ENCODE measurements at places on chromosomes 2 and 18.
A peak's percentile ranks its signal among the peaks of the same experiment; 100 is the strongest.

GRCh38 chr2:81195017-81195773 lies 890.6 kb upstream of the LRRTM1 start:
- no peak for DNase-seq

DNA sequence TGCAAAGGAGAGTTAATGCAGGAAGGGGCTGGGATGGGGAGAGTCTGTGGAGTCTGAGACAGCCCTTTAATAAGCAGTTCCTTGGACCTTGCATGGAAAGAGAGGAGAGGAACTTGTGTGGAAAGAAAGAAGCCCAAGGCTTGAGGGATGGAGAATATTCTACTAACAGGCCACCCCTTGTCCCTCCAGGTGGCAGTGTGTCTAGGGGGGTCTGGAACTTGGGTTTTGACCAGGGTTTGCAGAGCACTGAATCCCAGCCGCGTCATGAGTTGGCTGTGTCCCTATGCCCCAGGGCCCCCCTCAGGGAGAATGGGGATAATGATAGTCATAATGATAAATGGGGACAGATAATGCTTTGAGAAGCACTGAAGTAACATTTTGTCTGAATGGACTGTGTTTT lies 15.0 kb downstream of the TCF7L1 start:
- no peak for DNase-seq

DNA sequence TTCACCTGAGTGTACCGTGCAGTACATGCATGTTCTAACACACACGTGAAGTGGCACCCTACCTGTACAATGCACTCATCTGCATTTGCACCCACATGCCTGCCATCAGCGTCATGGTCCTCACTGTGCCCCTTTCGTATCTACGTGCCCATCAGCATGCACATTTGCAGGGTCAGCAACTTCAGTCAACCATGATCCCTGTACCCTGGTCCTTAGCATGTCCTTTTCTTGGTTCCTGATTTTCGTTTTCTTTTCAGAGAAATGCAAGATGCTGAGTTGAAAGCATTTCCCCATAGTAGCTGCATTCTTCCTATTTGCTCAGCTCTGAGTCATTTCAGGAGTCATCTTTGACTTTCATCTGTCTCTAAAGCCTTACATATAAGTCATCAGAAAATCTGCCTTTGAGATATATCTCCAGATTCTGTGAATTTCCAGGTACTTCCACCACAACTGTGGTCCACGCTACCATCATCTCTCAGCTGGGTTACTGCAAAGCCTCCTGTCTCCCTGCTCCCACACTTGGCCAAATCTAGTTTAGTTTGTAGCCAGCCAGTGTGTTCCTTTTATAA lies 14.7 kb upstream of the PUM2 start:
- DNase-seq = peak; percentile 37

DNA sequence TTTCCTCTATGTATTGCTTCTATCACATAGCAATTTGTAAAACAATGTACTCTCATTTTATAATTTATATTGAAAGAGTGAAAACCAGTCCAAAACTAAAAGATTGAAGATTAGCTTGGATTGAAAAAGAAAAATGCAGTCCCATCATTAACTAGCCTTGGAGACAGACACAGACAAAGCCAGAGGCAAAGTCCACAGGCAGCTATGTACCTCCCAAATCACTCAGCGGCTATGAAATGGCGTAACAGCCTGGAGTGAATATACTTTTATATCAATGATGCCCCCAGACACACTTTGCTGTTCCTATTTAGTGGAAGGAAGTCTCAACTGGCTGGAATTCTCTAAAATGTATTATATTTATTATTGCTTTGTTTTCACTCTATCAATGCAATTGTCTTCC lies 33.6 kb upstream of the DOK6 start:
- no peak for DNase-seq

DNA sequence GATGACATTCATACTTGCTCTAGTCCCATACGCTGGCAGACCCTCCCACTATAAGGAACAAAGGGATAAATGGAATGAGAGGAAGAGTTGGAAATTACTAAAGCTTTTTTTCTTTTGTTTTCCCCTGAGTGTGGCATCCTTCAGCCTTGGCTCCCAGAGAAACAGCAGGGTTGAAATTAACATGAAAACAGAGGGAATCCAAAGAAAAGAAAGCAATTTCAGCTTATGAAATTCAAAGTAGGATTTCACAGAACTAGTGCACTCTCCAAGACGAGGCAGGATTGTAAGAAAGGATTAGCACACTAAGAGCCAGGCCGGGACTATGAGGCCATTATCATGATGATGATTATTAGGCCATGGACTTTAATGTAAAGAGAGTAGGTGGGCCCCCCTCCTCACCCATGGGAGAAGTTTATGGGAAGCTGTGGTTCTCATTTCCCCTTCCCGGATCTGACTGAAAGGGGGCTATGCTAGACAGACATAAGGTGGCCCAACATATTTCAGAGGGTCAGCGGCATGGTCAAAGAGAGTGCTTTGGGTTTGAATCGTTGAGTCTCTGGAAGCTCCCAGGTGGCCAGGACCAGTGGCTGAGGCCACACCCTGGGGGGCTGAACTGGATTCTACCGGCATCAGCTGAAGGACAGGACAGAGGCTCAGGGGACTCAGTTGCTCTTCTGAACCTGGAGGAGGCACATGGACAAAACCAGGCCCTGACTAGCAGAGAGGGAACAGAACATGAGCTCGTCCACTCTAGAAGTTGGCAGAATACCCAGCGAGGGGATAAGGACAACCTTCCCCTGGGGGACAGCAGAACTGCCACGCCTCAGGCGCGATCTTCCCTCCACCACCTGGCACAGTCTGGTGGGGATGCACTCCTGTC lies 100.1 kb upstream of the ARL4C start:
- DNase-seq = no peak
